AG04450 (cell line): ENCODE measurements at places on chromosomes 2 and 18. TPM values are rescaled to one million over a fixed set of nuclear protein-coding genes. Genes with fewer than 3 reads are reported as not detected.

GRCh38 chr2:227450311-227450841 lies 21.6 kb upstream of the AGFG1 start:
- no peak for DNase-seq

- no peak for DNase-seq
Observed at GRCh38 chr2:209322041-209322440, 101.8 kb upstream of the MAP2 start.

GRCh38 chr2:240813231-240813921 lies 6.6 kb downstream of the KIF1A start:
- DNase-seq = no peak

DNA sequence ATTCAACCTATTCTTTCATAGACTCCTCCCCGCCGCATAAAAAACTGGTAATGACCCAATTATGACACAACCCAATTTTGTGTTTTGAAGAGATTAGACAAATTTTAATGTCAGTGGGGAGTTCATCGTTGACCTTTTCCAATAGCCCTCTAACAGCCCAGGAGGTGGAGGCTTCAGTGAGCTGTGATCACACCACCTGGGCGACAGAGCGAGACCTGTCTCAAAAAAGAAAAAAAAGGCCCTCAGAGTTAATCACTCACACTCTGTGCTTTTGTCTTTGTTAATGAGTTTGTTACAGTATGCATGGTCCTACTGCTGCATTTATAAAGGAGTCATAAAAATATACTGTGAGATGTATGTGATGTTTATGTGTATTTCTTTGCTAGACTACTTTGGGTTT lies 510.6 kb downstream of the CPS1 start:
- DNase-seq = no peak

- peak; percentile 79 for DNase-seq
Observed at GRCh38 chr2:200787351-200788120, 24.2 kb upstream of the BZW1 start.

DSG1 gene
- polyA plus RNA-seq = not detected in 2 replicates
